ENCODE measurements at places on chromosomes 13 and 19.

DNA sequence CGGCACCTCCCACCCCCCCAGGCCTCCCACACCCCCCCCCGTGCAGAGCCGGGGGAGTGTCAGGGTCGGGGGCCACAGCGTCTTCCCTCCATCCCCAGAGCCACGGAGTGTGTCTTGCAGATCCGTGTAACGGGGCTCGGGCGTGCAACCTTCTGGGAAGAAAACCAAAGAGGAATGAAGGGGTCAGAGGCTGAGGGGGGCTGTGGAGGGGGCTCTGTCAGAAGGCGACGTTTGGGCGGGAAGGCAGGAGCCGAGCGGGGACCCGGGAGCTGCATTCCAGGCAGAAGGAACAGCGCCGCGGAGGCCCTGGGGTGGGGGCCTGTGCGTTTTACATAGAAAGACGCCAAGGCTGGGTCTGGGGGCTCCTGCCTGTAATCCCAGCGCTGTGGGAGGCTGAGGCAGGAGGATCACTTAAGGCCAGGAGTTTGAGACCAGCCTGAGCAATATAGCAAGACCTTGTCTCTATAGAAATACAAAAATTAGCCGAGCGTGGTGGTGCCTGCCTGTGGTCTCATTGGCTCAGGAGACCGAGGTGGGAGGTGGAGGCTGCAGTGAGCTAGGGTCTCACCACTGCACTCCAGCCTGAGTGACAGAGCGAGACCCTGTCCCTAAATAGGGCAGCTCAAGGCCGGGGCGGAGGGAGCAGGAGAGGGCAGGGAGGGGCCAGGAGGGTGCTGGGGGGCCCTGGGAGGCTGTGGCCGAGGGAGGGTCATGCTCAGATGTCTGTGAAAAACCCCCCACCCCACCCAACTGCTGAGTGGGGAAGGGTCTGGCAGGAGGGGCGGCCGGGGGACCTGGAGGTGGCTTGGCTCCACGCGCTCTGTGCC lies 27.8 kb downstream of the ARID3A start:
- DNase-seq = no peak

GRCh38 chr13:95714142-95714832 lies 37.3 kb downstream of the DNAJC3 start:
- no peak for DNase-seq

GRCh38 chr19:16442386-16443276 lies 29.1 kb downstream of the EPS15L1 start:
- DNase-seq = no peak

DNA sequence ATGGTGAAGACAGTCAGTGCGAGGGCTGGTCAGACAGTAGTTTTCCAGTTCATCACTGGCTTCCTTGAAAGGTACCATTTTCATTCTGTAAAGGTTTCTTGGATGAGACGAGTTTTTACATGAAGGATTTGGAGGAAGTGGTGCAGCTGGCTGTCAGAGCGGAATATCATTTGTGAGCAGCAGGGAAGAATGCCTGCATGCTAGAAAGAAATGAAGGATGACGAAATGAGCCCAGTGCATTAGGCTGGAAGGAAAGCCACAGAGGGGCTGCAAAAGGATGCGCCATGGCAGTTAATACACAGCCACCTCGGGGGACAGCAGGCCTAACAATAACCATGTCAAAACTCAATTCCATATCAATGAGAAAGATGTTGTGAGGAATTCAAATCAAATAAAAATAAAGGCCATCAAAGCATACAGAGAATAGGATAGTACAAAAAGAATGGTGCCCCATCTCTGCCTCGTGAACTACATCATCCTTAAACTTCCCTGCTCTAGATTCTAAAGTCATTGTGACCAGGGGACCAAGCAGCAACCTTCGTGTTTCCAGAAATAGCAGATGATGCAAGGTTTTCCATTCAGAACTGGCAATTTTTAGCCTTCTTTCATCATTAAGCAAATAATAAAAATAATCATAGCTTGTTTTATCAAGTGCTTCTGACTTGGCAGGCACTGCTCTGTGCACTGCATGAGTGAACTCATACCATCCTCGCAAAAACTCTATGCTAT lies 504.2 kb downstream of the RFC3 start:
- no peak for DNase-seq

DNA sequence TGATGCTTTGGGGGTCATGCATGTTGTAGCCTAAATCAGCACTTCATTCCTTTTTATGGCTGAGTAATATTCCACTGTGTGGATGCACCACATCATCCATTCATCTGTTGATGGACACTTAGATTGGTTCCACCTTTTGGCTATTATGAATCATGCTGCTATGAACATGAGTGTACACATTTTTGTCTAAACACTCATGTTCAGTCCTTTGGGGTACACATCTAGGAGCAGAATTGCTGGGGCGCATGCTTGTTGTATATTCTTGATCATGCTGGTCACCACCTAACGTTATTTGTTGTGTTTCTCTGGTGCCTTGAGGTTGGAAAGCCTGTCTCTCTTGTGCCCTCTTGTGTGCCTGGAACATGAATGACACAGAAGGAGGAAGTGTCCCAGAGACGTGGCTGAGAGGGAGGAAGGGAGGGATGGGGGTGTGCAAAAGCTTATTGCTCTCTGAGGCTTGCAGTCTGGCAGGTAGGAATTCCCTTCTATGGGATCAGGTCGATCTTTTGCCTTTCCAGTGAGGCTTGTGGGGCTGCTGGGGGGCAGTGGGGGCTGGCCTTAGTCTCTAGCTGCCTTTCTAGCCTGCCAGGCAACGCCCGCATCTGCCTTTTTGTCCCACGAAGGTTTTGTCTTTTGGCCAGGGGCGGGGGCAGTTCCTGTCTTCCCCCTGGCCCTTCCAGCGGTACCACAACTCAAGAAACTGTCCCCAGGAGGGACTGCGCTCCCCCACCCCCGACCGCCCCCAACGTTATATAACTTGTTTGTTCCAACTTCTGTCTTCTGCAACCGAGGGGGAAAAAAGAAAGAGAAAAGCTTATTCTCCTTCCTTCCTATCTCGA lies 7.6 kb downstream of the KLHL26 start:
- DNase-seq = no peak

GRCh38 chr13:50386541-50387050 lies 371.4 kb downstream of the KCNRG start:
- no peak for DNase-seq

DNA sequence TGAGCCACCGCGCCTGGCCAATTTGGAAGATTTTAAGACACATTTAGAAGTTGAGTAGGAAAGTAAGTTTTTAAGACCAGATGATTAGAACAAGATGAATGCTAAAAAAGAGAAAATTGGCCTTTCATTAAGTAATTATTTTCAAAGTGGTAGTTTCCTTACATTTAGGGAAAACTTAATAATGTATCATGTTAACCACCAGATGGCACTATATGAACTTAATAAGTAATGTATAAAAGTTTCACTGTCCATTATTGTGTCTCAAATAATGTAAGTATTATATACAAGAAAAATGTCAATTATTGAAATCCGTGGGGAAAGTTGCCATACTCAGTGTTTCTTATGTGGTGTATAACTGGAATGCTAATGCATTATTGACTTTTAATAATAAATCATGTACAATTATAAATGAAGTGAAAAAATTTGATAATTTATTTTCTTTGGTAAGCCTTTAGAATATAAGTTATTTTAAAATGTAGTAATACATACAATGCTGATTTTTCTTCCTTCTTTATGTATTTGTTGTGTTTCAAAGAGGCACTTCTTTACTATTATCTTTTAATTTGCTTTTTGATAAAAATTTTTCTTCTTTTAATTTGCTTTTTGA lies 29.2 kb downstream of the COG6 start:
- DNase-seq = no peak

DNA sequence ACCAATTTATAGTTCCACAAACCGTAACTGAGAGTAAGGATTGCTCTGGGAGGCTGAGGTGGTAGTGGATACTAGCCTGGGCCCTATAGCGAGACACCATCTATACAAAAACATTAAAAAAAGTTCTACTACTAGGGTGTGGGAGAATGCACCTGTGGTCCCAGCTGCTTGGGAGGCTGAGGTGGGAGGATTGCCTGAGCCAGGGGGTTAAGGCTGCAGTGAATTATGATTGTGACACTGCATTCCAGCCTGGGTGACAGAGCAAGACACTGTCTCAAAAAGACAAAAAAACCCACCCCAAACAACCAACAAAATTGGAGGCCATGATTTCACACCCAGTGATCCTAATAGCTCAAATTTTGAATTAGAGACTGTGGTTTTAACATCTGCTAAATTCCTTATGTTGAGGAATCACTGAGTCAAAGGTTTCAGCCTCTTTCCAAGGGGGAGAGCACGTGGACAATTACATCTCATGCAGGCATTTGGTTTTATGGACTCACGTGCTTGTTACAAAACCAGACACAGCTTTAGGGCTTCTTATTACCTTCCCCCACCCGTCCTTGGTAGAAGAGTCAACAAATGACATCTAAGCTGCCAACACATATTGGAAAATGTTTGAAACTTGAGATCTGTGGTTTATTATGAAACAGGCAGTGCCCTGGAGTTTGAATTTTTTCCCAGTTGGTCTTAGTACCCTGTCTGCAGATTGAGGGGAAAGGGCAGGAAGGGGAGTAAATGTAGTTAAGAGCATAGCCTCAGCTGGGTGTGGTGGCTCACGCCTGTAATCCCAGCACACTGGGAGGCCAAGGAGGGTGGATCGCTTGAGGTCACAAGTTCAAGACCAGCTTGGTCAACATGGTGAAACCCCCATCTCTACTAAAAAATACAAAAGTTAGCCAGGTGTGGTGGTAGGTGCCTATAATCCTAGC lies 18.5 kb downstream of the CYP2A6 start:
- DNase-seq = no peak

DNA sequence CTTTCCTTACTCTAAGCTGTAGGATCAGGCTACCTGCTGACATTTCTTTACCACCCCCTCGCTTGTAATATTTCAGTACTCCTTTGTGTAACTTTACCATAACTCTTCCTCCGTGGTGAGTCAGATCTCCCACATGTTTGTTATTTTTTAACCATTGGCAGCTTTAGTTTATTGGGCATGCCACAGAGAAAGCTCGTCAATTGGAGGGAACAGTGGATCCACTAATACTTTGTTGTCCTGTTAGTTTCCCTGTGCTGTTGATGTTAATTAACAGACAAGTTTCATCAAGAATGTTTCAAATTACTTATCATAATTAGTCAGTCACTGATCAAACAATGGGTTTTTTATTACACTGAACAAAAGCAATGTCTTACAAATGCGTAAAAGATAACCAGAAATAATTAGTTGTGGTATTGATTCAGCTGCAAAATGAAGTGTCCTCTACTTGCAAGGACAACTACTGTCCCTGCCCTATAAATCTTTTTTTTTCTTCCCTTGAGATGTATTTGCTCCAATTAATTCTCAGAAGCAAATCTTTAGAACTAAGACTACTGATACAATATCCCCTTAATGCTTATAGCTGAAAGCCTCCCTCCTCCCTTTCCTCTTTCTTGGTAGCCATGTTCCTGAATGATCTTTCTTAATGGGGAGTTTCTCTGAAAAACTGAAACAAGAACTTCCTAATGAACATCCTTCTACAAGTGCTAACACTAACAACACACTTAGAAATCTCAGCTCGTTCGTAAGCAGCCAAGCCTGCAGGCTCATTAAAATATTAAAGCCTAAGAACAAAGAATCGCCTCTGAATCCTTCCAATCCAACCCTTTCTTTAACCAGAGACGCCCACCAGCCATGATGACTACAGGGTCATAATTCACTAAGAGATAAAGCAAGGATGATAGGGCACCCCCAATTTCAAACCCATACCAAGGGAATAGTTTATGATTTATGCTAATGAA lies 22.2 kb downstream of the EFNB2 start:
- DNase-seq = no peak

DNA sequence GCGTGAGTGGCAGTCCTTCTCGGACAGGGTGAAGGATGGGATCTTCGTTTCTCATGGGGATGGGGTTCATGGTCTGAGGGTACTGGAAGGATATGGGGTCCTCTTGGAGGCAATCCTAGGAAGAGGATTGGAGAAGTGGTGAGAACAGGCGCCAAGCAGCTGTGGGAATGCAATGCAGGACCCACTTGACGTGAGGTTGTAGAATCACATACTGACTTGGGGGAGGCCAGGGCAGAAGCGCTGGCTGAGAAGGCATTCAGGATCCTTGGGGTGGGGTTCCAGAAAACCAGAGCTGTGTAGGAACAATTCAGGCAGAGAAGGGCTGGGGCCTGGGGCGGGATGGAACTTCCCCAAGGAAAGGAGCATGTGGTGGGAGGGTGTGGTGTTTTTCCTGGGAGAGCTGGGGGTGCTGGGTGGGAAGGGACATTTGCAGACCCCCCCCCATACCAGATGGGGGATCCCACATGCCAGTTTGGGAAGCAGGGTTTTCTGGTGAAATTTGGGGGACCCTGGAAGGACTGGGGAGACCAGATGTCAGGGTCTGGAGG lies 852 bp downstream of the KLK1 start:
- DNase-seq = no peak

DNA sequence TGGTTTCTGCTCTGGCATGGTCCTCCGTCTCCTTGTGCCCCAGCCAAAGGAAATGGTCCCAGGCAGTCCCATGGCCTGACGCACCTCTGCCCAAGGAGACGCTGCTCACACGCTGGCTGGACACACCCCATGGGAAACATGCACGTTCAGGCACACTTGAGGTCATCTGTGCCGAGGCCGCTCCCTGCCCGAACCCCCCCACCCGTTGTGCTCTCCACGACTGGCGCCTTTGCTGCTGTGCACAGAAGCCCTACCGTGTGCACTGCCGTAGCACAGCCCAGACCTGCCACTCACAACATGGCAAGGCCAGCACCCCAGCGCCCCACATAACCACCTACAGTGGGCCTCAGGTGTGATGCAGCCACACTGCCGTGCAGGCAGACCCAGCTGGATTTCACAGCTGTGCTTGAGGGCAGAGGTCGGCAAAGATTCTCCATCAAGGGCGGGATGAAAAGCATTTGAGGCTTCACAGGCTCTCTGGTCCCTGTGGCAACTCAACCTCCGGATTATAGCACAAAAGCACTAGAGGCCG lies 65.7 kb downstream of the SPACA7 start:
- no peak for DNase-seq

DNA sequence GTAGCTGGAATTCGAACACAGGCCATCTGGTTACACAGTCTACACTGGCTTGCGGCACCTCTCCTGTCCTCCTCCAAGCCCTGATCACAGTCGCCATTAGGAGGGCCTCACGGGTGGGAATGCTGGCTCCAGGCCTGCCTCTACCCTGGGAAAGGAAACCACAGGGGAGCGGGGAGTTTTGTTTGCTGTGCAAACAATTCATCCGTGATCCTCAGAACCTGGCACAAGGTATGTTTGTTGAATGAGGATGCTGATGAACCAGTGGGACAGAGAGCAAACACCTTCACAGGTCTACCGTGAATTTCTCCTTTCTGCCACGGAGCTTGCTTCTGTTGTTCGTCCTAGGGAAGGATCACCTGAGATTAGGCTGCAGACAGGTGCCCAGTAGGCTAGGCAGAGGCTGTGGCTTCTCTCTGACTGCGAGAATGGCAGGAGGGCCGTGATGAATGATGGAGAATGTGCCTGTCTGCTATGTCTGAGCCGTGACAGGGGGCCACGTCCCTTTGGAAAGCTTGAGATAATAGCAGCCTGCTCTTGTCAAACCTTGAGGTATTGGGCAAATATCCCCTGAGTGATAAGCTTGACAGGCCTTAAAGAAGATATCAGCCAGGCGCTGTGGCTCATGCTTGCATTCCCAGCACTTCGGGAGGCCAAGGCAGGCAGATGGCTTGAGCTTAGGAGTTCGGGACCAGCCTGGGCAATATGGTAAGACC lies 36.7 kb downstream of the PIN1 start:
- no peak for DNase-seq

GRCh38 chr13:94218537-94218936 lies 260.9 kb downstream of the DCT start:
- DNase-seq = no peak
